NT2/D1 (cell line): ENCODE measurements at places on chromosomes 11 and 22.

GRCh38 chr22:43110444-43110926 lies at the start of gene BIK:
BIK (plus strand) TSS chr22:43110750; CDS start chr22:43124023, 13,273 bp downstream.
- peak; percentile 50 for DNase-seq

GRCh38 chr22:29150701-29151100 lies 55.0 kb upstream of the EMID1 start:
- DNase-seq: no peak

DNA sequence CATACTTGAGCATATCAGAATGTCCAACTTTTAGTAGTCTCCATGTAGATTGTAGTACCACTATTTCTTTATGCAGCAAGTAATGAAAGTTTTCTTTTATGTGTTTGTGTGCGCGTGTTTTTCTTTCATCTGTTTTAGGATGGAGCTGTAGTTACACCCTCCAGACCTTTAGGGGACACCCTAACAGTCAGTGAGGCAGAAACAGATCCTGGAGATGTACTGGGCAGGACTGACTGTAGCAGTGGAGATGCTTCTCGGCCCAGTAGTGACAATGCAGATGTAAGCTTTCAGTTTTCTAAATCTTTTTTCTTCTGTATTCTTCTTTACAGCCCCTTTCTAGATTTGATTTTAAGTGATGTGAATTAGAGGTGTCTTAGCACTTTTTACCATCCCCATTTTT lies 79.9 kb upstream of the GRIK4 start:
- DNase-seq: no peak

- DNase-seq: no peak
These were observed 55.4 kb upstream of the CNTN5 start for GRCh38 chr11:98965358-98965757.

- DNase-seq: no peak
These were observed 92.9 kb upstream of the AMOTL1 start for GRCh38 chr11:94675239-94675638.

GRCh38 chr11:106228996-106229395 lies 151.5 kb downstream of the AASDHPPT start:
- no peak for DNase-seq

DNA sequence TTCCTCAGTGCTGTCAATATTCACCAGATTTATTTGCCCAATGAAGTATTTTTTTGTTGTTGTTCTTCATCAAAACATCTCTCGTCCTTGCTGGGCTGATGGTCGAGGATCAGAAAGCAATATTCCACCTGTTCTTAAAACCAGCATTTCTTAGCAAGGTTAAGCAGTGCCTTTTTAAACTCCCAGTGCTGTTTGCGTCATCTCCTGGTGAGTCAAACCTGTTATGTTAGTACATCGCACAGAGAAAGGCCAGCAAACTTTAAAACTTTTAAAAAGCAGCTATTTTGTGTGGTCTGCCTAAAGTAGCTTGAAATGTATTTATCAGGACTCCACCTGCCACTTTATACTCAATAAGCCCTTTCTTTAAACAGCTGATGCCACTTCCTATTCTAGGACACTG lies 802.0 kb downstream of the KCNA4 start:
- DNase-seq: no peak

DNA sequence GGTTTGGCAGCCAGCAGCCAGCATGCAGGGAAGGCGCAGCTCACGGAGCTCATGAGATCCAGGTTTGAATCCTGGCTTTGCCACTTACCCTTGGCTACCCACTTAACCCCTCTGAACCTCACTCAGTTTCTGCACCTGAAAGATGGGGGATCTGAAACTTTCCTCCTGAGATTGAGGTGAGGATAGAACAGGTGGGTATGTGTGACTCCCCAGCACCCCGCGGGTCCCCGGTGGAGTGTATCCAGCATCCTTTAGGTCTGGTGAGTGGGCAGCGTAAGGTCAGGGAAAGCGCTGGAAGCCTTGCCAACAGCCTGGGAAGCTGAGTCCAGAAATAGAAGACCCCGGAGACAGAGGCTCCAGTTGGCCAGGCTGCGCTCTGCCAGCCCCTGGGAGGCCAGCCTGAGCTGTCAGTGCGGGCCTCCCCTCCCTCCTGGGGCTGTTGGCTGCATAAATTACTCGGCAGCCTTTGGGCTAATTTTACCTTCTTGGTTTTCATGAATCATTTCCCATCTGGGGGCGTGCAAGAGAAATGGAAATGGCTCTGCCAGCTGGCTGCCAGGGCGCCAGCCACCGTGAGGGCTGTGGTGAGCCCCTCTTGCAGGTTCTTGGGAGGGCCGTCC lies 17.6 kb downstream of the PRDM11 start:
- no peak for DNase-seq
